Stimulated activated CD8-positive, alpha-beta memory T cell treated with anti-CD3 and anti-CD28 coated beads, Interleukin-4, amount 100 ng/mL, for 1 hour (primary cell): ENCODE measurements at places on chromosomes 4 and X.

- no peak for DNase-seq
Observed at GRCh38 chr4:70759126-70759525, 37.4 kb downstream of the RUFY3 start.

- DNase-seq, result no peak
Observed at GRCh38 chr4:41256131-41256739, 493 bp upstream of the UCHL1 start.

GRCh38 chr4:40719008-40719623 is 30.6 kb upstream of the NSUN7 start:
- DNase-seq, result no peak

DNA sequence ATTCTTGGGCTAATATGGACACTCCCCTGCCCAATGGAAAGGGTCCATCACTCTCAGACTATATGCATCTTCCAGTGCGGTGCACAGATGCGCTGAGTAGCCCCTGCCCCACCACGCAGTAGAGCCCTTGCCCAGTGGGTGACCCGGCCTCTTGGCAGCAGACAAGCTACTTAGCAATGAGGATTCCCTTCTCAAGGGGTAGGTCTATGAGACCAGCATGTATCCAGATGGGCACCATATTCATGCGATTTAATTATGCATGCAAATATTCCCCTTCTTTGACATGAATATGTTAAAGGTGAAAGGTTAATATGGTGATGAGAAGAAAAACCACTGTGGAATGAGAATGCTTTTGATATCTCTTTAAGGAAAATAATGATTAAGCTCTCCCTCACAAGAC is 77.7 kb downstream of the ZNF827 start:
- no peak for DNase-seq

GRCh38 chr4:110988722-110989121 is 365.8 kb upstream of the PITX2 start:
- no peak for DNase-seq

DNA sequence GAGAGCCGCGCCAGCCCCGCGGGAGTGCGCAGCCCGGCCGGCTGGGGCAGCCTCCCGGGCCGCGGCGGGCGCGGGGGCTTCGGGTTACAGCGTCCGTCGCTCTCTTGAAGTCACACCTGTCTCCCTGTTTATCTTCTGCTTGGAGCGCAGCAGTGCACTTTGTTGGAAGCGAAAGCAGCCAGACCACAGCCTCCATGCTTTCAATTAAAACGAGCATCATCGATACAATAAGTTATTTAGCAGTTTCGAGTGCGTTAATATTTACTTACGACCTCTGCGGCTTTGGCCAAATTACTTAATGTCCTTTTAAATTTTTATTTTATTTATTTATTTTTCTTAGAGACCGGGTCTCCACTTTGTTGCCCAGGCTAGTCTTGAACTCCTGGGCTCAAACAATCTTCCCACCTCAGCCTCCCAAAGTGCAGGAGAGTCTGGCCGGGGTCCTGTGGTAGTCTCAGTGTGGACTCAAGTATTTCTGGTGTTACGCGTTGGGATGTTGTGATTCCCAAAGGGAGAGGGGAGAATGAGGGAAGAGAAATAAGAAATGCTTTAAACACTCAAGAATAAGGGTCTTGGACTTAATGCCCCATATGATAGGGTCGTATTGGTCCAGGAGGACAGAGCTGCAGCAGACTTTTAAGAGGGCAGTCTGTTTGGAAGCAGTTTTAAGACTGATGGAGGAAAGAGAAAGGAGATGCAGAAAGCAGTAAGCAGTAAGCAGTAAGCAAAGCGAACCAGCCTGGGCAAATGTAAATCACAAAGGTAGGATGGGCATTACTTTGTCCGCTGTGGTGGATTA is 504 bp upstream of the PDLIM3 start:
- no peak for DNase-seq

DNA sequence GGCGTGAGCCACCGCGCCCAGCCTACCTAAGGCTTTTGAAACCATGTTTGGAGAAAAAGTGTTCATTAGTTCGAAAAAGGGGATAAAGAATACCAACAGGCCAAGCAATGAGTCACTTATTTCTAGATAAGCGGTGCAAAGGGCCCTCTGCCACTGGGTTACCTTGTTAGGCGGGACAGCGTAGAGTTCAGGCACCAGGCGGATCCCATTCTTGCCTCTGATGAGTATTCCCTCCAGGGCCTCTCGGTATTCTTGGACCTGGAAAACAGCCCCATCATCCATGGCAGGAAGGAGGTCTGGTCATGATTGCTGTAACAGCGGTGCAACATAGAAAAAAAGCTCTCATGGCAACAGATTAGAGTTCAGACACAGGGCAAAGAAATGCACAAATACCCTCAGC is 48.0 kb downstream of the PHKA2 start:
- DNase-seq, result no peak

DNA sequence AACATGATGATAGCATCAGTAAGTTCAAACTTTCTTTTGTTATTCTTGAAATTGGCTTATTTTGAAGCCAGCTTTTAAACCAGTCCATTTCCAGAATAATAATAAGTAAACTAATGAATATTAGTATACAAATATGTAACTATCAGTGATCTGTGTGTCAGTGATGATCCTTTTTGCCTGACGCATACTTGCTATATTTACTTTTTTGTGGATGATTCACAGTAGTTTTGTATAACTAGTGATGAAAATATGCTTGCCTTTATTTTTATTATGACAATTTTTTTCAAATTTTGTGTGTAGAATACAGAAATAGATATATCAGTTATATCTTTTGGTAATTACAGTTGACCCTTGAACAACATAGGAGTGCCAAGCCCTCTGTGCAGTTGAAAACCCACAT is 49.5 kb downstream of the USP53 start:
- DNase-seq, result no peak

DNA sequence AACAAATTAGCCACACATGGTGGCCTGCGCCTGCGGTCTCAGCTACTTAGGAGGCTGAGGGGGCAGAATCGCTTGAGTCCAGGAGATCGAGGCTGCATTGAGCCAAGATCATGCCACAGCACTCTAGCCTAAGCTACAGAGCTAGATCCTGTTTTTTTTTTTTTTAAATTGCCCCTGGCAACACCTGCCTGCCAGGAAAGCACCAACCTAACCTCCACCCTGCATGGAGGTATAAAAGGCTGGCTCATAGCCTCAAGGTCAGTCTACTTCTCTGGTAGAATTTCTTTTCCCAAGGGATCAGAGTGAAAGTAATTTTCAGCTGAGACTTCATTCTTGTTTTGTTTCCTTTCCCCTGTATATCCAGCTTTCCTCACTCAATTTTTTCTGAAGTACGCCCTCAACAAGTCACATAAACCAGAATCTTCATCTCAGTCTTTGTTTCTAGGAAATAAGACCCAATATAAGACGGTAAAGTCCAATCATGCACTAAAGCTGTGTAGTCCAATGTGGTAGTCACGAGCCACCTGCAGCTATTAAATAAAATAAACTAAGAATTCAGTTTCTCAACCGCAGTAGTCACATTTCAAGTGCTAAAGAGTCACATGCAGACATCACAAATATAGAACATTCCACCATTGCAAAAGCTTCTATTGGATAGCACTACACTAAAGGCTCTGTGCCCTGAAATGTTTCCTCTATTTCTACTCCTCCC is 113.3 kb downstream of the HPGD start:
- DNase-seq, result no peak

- no peak for DNase-seq
Observed at GRCh38 chrX:122945328-122945727, 238.8 kb upstream of the GRIA3 start.

DNA sequence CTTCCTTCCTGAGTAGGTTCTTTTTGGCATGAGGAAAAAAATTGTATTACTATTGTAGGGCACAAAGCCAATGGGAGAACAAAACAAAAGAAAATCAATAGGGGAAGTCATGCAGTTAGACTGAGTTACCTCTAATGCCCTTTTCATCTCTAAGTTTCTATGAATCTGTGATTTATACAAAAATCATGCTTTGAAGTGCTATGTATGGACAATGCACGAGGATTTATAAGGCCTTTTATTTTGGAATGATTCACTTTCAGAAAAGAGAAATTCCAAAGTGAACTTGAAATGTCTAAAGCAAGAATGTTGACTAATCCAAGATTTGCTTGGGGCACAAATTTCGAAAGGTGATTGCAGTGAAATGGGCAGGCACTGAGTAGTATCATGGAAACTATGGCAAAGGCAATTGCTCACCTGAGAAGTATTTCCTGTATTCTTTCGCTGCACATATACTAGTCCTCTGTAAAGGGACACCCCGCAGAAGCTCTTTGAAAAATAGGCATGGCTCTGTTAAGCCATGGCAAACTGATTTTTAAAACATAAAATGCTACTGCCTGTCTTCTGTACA is 52.8 kb downstream of the ADGRG4 start:
- DNase-seq, result no peak

- no peak for DNase-seq
Observed at GRCh38 chr4:79042079-79042674, 102.9 kb upstream of the PAQR3 start.

- no peak for DNase-seq
Observed at GRCh38 chr4:182918044-182918607, 940 bp upstream of the DCTD start.

GRCh38 chr4:157996061-157997028 is 176.5 kb downstream of the GASK1B start:
- DNase-seq, result no peak

GRCh38 chr4:122360754-122361153 is 18.1 kb upstream of the ADAD1 start:
- no peak for DNase-seq
